ENCODE measurements at places on chromosomes 7 and 10.

DNA sequence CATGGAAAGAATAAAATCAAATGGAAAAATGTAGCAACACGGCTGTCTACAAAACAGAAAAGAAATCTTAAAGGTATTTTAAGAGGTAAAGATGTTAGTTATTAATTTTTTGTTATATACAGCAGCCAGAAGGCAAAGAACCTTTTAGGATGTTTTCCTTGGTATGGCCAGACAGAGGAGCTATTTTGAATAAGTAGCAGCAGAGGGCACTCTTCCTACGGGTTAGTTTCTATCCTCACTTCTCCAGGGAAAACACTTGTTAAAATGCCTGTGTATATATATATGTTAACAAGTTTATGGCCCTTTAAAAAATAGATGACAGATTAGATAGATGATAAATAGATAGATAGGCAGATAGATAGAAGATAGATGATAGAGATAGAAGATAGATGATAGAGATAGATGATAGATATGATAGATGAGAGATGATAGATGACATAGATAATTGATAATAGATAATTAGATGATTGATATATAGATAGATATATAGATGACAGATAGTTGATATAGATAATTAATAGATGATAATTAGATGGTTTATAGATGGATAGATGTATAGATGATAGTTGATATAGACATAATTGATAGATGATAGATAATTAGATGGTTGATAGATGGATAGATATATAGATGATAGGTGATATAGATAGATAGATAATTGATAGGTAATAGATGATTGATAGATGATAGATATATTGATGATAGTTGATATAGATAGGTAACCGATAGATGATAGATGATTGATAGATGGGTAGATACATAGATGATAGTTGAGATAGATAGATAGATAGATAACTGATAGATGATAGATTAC lies 57.8 kb upstream of the WIPF3 start:
- DNase-seq = no peak

DNA sequence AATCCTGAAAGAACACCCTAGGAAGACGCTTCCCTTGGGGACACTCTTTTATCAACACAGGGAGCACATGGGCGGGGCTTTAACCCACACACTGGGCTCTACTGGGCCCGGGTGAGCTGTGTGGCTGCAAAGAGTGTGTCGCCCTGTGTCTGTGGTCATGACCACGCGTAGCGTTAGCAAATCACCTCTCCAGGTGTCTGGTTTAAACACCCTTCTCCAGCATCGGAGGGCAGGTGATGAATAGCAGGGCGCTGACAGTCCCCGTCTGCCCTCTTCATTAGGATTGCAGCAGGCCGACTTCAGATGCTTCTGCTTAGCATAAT lies 127.7 kb downstream of the ADARB2 start:
- DNase-seq = no peak

GRCh38 chr10:17001297-17001744 lies 128.3 kb downstream of the CUBN start:
- no peak for DNase-seq

DNA sequence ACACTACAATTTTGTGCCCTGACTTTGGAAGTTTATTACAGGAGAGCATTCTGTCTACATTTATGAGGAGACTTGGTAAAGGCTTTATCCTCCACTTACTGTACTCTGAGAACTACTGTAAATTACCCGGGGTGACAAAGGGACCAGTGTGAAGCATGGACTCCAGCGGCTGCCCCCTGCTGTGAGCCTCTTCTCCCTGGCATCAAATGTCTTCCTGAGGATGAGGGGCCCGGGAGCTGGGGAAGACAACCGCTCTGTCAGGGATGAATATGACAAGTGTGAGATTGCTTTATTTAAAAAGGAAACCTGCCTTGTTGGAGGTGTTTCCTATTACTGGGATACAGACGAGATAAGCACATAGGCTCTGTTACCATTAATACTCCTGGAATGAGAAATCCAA lies 714.8 kb downstream of the CCSER2 start:
- no peak for DNase-seq

DNA sequence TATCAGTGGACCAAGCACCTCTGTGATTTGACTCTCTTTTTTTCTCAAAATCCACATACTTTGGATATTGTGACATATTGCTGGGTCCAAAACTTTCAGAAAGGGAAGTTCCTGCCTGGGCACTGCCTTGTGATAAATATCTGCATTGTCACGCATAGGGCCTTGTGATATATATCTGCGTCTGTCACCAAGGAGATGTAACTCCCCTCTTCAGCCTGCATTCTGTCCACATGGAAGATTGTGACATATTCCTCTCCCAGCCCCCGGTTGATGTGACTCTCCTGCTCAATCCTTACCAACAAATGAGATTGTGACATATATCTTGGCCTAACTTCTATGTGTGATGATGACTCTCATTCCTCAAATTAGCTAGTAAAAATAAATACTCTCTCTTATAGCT lies 25.4 kb upstream of the ZNF107 start:
- DNase-seq = no peak

DNA sequence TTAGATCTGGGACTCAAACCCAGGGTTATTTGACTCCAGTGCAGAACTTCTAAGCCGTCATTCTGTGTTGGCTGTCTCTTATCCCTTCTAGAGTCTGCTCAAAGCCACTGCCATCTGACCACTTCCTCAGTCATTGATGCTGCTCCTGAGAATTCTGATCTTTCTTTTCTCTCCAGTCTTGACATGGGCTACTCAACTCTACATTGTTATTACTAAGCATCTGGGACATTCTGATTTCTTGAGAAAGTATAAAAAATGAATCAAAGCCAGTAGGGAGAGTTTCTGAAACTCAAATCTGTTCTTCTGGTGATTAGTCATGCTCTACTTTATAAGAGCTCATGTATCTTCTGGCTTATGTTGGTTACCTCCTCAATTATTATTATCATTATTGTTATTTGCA lies 48.7 kb downstream of the ANK3 start:
- no peak for DNase-seq

- DNase-seq = no peak
Observed at GRCh38 chr7:155291045-155291530, 6.6 kb upstream of the INSIG1 start.

DNA sequence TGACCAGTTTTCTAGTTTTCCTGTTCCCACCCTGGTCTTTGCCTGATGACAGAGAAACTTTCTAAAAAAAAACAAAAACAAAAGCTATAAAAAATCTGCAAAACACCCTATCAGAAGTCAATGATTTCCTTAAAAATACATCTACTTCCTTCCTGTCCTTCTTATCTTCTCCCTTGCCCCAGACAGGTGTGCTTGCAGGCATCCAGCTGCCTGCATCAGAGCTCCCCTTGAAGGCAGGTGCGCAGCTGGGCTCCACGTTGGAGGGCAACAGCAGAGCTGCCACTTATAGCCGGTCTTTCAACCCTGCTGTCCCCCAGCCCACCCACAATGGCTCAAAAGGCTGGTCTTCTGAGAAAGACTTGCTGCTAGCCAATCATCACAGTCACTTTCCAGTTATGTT lies 29.8 kb downstream of the UBE2D4 start:
- DNase-seq = no peak

DNA sequence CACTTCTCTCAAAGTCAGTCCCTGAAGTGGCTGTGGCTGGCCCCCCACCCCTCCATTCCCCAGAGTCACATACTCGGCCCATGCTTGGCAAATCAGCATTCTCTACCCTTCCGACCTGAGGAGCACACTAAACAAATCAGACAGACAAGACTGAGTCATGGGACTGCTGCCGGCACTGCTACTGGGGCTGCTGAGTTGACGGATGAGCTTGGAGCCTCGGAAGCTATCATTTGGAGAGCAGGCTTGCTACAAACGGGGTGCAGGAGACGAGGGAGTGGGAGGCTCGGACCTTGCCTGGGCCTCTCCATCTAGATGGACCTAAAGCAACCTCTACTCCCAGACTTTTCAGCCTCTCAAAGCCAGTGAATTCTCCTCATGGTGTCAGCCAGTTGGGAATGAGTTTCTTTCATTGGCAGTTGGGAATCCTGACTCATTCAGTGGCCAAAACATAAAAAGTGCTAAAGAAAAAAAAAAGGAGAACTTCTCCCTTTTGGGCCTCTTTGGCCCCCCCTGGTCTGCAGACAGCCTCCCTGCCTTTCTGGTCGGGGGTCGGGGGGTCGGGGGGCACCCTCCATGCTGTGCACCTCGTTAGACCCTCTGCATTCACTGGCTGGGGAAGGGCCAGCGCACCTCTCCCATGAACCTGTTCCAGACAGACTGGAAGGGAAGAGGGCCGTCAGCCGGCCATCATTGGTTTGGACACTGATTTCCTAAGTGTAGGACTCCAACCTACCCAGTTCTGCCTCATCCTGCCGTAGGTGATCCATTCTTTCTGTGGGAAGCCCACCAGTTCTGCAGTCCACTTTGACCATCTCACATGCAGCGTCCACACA lies 52.3 kb upstream of the COL13A1 start:
- no peak for DNase-seq

- no peak for DNase-seq
Observed at GRCh38 chr7:149444287-149444686, 16.6 kb downstream of the ZNF777 start.

DNA sequence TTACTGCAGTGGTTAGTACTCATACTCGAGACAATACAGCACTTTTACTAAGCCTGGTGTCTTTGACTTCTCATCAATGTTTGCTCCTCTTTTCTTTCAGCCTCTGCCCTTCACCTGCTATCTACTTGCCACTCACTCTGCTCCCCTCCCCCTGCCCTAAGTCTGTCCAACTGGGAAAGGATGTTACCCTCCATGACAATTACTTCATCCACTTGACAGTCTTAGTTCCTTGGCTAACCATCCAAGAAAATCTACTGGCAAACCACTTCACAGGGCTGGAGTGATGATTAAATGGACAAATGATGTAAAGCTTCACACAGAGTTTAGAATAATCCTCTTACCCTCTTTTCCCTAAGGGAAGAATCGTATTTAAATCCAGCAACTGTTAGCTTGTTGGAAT lies 8.2 kb upstream of the DLD start:
- no peak for DNase-seq

GRCh38 chr7:107996072-107996882 lies 6.7 kb downstream of the LAMB1 start:
- no peak for DNase-seq

- DNase-seq = no peak
Observed at GRCh38 chr10:4046030-4046429, 261.0 kb upstream of the KLF6 start.

DNA sequence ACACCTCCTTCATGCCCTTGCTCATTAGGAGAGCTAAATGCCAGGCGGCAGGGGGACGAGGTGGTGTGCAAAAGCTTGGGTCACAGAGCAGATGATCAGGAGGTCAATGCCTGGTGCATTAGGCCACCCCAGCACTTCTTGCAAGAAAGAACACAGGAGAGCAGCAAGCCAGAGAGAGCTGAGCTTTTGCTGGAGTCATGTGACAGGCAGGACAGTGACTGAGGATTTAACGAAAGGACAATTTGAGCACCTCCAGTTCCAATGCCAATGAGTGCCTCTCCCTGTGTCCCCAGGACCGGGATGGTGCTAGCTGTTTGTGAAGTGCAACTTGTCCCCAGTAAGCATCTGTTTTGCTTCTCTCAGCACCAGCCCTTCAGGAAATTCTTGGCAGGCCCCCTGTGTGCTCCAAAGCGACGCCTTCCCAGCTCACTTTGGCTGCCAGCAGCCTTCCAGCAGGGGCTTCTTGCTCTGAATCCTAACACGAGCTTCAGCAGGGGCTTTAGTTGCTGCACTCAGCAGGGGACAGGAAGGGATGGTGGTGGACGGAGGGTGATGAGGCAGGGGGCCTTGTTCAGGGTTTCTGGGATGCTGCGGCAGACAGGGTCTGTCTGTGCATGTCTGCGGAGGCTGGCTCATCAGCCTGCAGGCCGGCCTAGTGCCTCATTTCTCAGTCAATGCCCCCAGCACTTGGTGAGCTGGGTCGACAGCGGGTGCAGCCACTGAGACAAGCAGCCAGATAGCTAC lies 368.1 kb downstream of the RPS24 start:
- DNase-seq = no peak

DNA sequence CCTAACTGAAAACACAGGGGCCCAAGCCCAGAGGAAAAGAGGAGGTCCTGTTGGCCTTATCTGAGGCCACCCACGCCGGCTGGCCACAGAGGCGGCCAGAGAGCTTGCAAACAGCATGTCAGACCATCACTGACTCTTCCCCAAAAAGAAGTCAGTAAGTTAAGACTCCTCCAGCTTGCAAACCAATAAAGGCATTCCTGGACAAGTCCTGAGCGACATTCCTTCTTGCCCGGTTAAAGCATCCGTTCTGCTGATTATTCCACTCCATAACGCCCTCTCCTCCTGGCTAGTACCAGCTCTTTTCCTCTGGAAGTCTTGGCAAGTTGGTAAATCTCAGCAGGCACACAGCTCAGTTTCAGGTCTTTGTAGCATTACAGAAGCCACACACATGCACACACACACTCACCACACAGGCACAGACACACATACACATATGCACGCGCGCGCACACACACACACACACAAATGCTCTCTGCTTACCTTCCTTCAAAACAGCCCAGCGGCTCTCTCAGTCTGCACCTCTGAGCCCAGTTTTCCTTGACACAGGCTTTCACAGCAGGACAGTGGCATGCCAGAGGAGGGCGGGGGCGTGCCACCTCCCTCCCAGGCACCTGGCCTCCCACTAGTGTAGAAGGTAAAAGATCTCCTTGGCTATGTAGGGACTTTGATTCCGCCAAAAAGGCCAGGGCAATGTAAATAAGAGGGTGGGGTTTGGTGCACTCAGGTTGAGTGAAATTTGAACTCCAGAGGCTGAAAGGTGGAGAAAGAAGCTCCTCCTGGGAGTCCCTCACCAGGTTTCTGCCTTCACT lies 201.4 kb downstream of the TNS3 start:
- DNase-seq = no peak

DNA sequence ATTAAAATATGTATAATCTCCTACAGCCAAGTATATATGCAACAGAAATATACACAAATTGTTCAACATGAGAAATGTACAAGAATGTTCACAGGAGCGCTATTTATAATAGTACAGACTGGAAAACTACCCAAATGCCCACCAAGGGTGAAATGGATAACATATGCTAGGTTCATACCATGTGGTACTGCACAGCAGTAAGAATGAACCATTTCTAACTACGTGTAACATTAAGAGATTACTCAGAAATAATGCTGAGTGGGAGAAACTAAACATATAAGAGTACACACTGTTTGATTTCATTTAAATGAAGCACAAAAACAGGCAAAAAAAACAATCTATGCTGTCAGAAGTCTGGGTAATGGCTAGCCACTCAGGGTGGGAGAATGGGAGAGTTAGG lies 45.8 kb downstream of the RNLS start:
- DNase-seq = no peak

DNA sequence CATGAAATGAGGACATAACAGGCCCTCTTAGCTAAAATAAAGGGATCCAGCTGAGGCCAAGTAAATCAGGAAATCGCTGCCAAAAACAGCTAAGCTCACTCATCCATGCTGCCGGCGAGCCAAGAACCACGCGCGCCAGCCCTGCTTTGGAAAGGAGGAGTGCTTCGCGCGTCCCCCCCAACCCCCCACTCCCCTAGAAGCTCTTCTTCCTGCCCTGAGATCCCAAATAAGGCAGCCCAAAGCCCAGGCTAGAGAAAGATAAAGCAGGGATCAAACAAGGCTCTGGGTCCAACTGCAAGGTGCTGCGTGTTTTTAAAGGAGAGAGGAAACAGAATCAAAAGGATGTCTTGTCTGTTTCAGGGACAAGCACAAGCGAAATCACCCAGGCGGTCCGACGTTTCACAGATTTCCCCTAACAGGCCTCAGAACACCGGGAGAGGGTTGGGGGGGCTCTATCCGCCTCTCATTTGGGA lies 168.3 kb upstream of the AUTS2 start:
- DNase-seq = no peak
